ENCODE measurements at places on chromosomes 16 and 17.

- DNase-seq: no peak
Measured at GRCh38 chr16:65095090-65095728, 26.7 kb downstream of the CDH11 start.

DNA sequence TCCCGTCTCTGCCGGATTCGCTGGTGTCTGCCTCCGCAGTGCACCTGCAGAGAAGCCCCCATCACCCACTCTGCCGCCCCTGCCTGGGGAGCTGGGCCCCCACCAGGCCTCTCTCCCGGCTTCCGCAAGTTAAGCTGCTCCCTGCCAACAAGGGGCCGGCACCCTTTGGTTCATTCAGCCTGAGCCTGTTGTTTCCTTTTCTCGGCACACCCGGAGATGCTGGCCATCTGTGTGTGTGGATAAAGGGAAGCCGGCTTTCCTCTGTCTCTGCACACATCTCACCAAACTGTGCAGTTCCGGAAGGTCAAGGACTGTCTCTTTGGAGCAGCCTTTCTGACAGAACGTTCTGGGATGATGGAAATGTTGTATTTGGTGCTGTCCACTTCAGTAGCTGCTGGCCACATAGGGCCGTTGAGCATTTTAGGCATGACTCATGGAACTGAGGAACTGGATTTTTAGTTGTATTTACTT is 6.8 kb downstream of the MAPK8IP3 start:
- no peak for DNase-seq

DNA sequence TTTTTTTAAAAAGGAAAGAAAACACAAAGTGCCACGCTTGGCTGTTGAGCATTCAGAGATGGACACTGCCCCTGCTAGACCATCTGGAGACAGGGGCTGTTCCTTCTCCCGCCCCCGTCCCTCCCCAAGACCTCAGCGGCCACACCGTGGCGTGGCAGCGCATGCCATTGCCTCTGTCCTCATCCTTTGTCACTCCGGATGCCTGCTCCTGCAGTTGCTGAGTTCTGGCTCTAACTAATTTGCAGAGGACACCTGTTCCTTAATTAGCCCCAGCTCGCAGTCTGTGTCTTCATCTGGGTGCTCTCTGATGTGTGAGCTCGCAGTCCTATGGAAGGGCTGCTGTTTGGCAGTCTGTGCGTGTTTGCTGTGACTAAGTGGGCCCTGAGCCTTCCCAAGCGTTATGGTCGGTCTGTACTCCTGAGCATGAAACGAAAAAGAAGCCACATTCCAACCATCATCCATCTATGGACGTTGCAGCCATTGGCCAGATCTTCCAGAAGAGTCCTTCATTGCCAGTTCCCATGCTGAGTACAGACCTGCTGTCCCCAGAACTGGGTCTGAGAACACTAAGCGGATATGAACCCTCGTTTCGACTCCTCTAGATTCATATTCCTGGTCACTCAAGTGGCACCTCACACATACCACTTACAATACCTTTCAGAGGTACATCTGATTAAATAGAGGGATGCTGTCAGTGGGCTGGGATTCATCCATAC is 40.9 kb upstream of the NAT9 start:
- no peak for DNase-seq

DNA sequence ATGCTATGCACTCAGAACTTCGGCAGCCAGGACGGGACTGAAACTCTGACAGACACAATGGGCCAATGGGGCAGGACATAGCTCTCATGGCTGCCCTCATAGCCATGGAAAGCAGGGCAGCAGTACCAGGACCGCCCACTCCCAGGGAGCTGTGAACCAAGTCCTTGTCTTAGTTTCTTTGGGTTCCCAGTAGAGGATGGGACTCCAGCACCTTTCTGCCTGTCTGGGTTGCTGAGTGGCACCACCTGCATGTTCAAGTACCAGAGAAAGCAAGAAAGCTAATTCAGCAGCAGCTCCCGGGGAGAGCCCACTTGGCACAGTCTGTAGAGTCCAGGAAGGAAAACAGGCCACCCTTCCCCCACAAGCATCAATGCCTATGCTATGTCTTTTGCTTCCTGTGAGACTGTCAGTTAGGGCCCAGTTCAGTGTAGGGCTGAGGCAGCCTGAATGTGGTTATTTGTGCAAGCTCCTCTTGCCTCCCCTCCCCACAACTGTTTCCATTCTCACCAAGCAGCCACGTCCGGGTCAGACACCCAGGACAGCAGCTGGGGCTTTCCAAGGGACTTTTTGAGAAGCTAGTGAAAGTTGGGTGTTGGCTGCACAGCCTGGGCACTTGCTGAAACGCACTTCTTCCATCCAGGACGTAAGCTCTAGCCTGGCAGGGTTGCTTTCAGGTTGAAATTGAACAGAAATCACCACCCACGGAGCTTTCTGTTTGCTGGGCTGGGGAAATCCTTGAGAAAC is 7.8 kb downstream of the SUPT4H1 start:
- DNase-seq: peak; percentile 43

- no peak for DNase-seq
Measured at GRCh38 chr17:59124665-59125064, 18.0 kb upstream of the TRIM37 start.

DNA sequence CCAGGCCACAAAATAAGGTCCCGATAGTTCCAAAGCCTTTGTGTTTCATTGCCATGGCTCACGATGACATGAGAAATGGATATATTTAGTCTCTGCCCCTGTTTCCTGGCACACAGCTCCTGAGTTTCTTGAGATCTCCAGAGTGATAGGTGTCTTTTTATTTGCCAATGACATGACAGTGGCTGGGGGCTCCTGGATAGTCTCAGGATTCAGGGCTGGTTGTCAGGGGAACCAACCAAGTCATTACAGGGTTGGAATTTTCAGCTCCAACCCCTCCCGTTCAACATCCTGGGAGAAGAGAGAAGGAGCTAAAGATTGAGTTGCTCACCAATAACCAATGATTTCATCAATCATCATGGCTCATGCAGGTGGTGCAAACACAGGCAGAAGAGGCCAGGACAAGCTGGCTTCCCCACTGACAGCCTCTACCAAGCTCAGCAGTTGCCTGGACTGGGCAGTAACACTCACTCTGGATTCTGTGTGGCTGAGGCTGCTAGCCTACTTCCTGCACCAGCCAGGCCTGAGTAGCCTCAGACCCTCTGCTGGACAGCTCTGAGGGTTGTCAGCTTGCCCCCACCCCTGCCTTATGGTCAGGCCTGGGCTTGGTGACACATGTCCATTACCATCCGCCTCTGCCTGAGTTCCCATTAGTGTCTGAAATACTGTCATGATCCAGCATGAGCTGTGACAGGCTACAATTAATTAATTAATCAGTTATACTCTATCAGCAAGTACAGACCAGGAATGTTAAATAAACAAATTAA is 534.4 kb upstream of the CDH5 start:
- no peak for DNase-seq

DNA sequence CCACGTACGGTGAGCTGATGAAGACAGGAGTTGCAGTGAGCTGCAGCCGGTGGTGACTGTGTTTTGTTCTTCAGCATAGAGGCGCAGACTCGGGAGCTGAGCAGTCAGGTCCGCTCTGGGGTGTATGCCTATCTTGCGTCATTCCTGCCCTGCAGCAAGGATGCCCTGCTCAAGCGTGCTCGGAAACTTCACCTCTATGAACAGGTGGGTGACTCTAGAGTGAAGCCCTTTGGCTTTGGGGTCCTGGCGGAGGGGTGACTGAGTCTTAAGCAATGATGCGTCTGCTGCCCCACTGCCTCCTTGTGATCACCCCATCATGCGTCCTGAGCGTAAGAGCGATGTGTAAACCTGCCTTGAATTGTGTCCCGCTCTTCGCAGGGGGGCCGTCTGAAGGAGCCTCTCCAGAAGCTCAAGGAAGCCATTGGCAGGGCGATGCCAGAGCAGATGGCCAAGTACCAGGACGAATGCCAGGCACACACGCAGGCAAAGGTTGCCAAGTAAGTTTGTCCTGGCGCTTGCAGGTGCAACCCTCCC is 22.9 kb downstream of the UBN1 start:
- DNase-seq: no peak

DNA sequence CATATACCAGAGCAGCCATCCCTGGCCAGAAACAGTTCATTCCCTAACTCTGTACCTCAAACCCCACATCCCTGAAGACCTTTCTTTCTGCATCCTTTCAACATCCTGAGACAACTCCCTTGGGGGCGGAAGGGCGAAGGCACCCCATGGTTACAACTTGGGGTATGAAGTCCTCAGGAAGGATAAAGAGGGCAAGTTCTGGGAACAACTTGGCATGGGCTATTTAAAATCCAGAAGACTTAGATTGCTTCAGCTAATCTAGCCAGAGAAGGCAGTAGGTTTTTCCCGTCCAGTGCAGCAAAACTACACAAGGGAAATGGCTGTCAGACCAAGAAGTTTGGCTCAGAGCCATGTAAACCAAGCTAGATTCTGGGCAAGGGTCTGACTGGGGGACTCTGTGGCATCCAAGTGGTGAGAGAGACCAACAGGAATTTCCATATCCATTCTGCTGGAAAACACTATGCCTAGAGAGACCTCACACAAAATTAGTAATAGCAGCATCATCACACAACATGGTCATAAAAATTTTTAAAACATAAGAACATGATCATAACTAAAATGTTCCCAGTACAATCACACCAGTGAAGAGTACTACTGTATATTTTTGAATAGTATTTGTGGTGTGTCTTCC is 113.2 kb downstream of the CDYL2 start:
- no peak for DNase-seq

DNA sequence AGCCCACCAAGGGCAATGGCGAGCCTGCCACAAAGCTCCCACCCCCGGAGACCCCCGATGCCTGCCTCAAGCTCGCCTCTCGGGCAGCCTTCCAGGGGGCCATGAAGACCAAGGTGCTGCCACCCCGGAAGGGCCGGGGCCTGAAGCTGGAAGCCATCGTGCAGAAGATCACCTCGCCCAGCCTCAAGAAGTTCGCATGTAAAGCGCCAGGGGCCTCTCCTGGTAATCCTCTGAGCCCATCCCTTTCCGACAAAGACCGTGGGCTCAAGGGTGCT is 40.1 kb downstream of the SREBF1 start:
- DNase-seq: no peak

DNA sequence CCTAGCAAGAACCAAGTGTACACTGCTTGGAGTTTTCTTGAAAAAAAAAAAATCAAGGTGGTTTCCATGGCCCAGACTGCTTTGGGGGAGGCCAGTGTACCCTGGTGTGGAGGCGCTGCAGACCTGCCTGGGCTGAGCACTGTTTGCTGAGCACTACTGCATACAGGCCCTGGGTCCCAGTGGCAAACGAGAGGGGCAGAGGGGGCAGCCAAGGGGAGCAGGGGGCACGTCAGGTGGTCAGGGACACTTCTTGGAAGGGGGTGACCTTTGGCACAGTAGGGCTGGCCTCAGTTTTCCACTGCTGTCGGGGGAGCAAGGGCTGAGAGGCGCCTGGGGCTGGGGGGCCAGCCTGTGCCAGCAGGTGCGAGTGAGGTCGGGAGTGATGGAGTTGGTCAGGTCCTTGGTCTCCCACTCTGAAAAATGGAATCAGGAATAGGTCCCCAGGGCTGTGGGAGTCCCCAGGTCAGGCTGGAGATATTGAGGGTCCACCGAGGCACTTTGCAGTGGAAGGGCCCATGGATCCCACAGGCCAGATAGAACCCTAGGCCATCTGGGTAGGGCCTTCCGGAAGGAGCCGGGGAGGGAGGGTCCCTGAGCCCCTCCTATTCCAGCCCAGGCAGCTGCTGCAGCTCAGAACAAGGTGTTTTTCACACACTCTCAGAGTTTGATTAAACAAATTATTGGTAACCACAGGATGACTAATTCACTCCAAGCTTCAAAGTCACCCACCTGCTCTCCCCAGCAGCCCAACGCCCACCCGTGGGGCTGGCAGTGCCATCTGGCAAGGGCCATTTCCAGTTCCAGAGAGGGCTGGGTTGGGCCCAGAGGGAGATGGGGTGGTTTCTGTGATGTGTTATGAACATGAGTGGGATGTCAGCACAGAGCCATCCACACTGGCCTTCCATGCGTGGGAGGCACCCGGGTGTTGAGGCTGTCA is 3.5 kb downstream of the ZFPM1 start:
- DNase-seq: no peak

- peak; percentile 64 for DNase-seq
Measured at GRCh38 chr16:86396901-86397311, 113.4 kb upstream of the FOXF1 start.

GRCh38 chr16:86932130-86932982 is 354.0 kb downstream of the FOXL1 start:
- no peak for DNase-seq

GRCh38 chr17:64107500-64108236 is 22.3 kb downstream of the ERN1 start:
- DNase-seq: no peak

- DNase-seq: no peak
Measured at GRCh38 chr16:16162591-16162990, 60.7 kb downstream of the ABCC6 start.

DNA sequence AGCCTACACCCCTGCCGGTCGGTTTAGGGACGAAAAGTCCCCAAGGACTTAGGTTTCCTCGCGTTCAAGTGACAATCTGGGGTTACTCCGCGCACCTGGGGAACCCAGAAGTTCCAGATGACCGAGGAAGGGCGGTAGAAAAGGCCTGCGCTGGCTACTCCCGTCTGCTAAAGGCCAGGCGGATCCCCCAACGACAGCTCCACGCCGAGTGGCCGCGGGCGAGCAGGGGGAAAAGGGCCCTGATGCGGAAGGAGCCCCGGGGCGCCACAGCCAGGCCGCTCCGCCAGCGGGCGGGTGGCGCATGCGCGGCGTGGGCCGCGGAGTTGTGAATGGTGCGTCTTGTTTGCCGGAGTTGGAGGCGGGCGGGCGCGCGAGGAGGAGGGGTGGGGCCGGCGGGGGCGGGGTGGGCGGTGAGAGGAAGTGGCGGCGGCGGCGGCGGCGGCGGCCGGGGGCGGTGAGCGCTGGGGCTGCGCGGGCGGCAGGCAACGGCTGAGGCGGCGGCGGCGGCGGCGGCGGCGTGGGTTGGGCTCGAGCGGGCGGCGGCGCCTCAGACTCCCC is at the start of gene CBFB:
Gene CBFB, plus strand, starts transcription at position 454 of the 558 bp plus-strand sequence. CDS start 259 bp downstream, outside the sequence.
- DNase-seq: peak; percentile 83

DNA sequence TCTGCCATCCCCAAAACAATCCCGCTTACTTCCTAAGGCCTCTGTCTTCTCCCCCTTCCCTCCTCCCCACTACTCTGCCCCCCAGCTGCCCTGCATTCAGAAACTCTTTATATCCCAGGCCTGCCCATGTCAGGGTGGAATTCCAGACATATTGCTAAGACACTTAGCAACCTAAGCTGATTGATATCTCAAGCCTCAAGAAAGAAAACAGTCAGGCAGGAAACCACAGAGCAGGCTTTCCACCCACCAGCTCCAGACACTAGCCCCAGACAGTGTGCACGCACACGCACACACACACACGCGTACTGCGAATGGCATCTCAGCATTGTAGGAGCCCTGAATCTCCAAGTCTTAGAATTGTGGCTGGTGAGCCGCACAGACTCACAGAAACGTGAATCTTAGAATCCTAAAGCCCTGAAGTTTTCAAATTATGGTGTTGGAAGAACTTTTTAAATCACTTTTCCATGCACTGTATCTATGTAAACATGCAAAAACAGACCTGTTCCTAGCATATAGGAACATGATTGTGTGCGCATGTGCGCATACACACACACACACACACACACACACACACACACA is 8.8 kb upstream of the LPCAT2 start:
- peak; percentile 74 for DNase-seq

All from Caki2 (cell line).